ENCODE measurements at places on chromosomes 16 and 17.

DNA sequence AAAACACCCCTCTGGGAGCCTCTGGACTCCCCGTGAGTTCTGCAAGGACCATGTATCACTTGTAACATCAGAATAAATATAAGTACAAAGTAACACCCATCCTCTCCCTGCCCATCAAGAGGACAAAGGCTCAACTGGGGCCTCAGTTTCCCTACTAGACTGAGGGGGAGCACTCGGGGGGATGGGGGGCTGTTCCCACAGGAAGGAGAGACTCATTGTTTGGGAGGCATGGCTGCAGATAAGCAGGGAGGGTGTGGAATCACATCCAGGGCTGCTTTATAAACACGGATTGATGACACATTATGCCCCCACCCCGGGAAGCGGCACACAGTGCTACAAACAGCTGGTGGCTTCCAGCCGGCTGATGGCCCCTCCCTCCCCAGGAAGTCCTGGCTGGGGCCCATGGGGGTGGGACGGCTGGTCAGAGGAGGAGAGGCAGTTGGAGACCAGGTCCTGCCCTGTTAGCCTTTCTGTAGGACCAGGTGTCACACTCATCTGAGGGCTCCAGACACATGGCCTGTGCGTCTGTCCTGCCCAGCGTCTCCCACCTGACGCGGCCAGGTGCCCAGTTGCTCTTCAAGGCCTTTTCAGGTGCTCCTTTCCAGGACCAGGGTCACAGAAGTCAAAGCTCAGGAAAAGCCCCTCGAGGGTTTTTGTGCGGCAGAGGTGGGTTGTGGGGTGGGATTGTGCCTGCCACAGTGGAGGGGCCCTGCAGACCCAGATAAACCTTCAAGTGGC lies 1.3 kb upstream of the MPG start:
- no peak for DNase-seq

DNA sequence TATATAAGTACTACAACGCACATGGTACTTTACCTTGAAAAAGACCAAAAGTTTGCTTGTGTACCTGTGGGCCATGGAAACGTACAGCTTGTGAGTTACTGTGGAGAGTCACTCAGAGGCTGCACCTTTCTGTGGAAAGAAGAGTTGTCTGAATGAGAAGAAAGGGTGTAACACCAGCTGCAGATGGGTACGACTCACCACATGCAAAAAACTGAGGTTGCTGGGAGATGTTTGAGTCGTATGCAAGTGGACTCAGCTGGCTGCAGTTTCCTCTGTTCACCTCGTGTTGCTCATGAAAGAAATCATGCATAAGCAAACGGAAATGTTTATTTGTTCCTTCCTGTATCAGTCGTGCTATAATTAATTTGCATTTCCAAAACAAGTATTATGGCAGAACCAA lies 22.4 kb upstream of the DYNLRB2 start:
- DNase-seq, result no peak

DNA sequence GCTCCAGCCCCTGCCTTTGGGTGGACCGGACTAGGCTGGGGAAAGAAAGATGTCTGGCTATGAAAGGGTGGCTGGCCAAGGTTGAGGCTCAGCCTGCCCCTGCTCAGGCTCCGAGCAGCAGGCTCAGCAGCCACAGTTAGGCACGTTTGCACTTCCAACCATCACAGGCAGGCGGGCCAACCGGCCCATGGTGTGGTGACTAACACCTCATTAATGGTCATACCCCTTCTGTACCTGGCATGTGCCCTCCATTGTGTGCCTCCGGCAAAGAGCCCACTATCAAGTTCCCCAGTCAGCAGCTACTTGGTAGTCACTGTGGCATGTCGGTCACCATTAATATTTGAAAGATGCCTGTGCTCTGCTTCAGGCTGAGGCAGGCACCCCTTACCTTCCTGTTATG lies 6.7 kb downstream of the TBC1D24 start:
- DNase-seq, result no peak

DNA sequence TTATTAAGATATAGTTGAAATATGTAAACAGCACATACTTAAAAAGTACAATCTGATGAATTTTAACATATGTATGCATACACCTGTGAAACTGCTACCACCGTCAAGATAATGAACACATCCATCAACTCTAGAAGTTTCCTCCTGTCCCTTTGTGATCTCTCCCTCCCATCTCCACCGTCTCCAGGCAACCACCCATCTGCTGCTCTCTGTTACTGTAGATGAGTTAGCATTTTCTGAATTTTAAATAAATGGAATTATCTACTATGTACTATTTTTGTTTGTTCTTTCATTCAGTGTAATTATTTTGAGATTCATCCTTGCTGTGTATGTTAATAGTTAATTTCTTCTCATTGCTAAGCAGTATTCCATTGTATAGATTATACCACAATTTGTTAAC lies 40.2 kb upstream of the SMPD3 start:
- no peak for DNase-seq

DNA sequence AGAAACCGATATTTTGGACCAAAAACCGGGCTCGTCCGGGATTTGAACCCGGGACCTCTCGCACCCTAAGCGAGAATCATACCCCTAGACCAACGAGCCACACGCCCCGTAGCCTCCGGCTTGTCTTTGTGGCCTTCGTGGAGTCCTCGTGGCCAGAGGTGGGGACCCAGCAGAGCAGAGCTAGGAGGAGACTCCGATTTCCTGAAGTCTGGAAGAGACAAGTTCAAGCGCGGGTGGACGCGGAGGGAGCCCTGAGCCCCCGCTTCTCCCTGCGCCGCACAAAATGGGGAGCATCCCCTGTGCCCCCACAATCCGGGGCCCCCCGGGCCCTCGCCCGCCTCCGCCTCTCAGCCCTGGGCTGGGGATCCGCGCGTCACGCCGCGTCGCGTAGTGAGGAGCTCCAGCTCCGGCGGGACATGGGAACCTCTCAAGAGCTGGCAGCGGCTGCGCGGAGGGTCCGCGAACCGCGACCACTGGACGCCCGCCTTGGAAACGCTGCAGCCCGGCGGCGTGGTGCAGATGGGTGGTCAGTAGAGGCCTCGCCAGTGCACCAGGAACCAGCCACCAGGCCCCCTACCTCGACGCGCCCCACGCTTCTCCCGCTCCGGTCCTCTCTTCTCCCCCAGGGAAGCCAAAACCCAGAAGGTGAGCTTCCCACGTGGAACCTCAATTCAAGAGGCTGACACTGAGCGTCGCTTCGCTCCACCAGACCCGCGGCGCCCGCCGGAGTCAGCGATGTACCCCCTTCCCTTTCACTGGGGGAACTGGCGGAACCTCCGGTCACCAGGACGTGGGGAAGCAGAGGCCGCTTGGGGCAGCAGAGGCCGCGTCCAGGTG lies 5.2 kb upstream of the OR1F1 start:
- no peak for DNase-seq

DNA sequence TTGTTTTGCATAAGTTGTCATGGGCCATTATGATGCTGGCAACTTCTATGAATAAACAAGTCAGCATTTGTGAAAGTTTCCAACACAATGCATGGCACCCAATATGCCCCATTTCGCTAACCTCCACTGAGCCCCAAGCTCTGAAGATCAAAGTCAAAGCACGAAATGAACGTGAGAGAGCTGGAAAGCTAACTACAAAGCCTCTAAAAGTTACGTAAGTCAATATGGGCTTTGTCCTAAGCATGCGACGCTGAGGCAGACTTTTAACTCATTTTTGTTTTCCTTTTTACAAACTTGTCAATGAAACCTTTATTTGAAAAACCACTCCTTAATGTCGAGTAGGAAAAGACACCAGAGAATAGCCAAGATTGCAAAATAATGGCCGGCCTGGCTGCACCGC lies 131.6 kb upstream of the NUDT7 start:
- DNase-seq, result no peak

DNA sequence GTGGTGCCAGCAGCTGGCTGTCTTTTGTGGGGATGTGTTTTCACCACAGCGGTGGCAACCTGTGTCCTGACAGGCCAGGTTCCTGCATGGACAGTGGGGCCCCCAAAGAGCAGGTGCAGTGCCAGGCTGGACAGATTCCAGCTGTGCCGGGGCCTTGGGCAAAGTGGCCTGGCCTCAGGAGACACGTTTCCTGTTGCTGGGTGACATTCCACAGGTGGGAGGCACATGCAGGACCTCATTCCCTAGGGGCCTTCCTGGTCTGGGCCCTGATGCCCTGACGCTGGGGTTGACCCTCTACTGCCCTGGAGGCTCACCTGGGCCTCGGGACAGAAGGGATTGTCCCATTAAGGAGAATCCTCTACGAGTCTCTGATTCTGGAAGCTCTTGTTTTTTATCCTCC lies 182.4 kb downstream of the RAB11FIP4 start:
- DNase-seq, result no peak

Data from HS-5 (cell line).